ENCODE measurements at places on chromosomes 7 and 10.

DNA sequence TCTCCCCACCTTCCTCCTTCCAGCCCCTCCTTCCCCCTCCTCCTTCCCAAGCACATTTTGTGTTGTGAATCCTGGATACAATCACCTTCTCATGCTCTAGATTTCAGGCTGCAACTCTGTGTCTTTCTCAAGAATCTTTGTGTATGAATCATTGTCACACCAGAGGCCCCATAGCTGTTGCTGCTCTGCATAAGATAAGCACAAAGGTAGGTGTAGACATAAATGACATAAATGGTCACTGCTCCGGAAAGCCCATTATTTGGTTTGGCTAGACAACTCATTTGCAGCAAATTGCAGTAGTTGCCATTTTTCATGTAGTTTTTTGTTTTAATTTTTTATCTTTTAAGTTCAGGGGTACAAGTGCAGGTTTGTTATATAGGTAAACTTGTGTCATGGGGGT lies 216.3 kb upstream of the NRP1 start:
- no peak for DNase-seq

DNA sequence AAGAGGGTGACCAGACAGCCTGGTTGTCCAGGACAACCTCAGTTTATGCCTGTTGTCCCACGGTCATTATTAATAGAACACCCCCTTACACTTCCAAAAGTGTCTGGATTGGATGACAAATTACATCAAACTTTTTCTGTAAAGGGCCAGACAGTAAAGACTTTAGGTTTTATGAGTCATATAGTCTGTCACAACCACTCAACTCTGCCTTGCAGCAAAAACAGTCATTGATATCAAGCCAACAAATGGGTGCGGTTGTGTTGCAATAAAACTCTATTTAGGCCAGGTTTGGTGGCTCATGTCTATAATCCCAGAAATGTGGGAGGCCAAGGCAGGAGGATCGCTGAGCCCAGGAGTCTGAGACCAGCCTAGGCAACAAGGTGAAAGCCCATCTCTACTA lies 66.7 kb upstream of the ATP6V0A4 start:
- peak; percentile 35 for DNase-seq

DNA sequence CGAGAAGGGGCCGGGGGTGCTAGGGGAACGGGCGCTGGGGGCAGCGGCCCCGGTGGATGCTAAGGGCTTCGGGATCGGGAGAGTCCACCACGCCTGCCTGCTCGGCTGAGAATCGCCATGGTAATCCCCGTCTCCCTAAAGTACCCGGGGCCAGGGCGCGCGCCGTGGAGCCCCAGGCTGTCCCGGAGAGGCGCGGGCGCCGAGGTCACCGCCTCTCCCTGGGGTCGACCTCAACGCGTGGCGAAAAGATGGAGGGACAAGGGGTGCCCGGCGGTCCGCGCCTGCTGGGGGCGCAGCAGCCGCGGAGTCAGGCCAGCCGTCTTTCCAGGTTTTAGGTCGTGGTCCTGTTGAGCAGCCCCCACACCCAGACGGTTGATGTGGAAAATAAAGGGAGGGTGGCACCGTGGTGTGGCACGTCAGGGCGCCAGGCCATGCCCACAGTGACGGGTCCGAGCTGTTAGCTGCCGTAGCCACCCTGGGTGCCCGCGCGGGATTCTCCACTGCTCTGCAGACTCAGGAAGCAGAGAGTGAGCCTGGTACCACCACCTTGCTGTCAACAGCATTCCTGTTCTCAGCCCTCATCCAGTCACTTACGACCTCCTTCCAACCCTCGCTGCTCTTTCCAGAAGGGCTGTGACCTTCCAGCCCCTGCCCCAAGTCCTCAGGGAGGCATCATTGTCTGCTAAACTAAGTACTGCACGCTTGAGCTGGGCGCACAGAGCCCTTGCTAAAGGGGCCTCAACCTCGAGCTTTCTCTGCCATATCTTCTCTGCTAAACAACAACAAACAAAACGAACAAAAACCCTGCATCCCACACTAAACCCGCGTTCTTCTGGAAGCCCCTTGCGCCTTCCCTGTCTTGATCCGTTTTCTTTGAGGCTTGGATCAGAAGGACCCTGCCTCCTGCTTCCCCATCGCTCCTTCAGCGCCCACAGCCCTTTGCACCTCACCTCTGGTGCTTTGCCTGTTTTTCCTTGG lies 666 bp downstream of the SMKR1 start:
- peak; percentile 57 for DNase-seq

DNA sequence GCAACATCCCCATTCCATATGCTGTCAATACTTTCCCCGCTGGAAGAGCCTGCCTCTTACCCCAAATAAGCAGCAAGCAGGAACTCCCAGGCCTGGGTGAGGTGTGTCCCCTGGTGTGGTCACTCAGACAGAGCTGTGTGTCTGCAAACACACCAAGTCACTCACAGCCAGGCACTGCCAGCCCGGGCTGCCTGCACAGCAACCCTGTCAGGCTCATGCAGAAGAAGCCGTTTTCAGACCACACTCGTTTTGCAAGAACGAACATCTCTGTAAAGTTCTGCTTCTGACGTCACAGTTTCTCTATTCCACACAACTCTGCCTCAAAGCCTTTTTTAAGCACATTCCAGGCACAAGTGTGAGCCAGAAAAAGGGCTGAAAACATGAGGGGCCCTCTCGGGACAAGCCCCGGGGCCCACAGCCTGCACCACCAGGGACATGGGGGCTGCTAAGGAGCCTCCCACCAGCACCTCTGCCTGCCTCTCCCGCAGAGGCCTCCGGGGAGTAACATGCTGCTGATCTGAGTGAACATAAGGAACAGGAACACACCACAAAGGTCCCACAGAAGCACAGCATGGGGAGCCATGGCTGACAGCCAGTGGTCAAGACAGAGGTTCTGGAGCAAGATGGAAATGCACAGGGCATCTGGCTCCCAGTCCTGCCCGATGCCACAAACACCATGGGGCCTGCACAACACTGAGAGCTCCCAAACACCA lies 11.4 kb downstream of the PTPRN2 start:
- no peak for DNase-seq

GRCh38 chr7:45268013-45268412 lies 110.4 kb downstream of the RAMP3 start:
- no peak for DNase-seq

GRCh38 chr7:45363669-45364068 lies 206.1 kb downstream of the RAMP3 start:
- DNase-seq, result no peak

DNA sequence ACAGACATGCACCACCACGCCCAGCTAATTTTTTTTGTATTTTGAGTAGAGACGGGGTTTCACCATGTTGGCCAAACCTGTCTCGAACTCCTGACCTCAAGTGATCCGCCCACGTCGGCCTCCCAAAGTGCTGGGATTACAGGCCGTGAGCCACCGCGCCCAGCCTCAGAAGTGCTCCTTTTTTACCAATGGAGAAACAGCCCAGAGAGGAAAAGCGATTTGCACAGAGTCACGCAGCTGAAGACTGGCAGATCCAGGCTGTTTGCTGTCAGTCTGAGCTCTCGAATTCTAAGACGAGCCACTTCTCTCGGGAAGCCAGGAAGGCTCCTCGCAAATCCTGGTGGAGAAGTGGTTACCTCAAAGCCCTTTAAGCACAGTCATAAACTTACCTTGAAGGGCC lies 57.4 kb upstream of the SDK1 start:
- DNase-seq, result no peak

- no peak for DNase-seq
These were observed 102.0 kb upstream of the DKK1 start for GRCh38 chr10:52212062-52212461.

GRCh38 chr10:62379394-62379793 lies 5.2 kb downstream of the ZNF365 start:
- DNase-seq, result no peak

GRCh38 chr10:119737823-119738222 lies 12.0 kb downstream of the INPP5F start:
- peak; percentile 81 for DNase-seq

DNA sequence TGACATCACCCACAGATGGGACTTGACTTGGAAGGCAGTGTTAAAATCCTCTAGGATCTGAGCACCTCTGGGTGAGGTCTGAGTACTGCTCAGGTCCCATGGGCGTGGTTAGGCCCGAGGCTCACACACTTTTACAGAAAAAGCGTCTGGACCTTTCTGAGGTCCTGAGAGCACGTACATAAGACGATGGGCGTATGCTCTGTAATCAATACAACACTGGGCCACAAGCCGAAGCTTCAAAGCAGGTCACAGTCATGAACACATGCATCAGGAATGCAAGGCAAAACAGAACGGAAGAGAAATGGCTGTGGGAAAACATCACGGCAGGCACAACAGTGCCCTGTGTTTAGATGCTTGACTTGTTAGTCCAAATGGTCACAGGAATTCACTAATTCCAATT lies 112.2 kb downstream of the LARP4B start:
- DNase-seq, result no peak

DNA sequence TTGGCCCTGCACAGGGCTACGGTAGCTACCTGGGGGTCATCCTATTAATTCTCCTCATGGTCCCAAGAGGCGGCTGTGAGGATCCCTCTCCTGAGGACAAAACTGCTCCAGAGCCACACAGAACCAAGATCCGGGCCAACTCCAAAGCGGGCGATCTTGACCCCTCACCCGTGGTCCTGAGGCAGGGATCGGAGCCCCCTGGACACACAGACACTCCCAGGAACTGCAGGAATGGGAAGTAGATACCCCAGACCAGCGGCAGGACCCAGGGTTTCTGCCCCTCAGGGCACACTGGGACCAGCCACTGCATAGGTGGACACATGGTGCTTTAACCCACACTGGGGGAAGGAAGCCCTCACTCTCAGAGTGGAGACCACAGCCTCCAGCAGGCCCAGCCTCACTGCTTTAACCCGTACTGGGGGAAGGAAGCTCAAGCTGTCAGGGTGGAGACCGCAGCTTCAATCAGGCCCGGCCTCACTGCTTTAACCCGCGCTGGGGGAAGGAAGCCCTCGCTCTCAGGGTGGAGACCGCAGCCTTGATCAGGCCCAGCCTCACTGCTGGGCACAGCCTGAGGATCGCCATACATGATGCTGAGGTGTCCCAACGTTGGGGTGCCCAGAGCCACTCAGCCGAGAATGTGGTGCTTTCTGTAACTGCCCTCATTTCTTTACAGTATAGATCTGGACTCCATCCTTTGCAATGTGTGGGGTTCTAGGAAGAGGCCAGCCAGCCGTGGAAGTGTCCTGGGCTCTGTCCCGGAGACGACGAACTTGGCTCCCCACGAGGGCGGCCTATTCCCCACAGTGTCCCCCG lies 60.1 kb downstream of the DIP2C start:
- no peak for DNase-seq

GRCh38 chr10:72106154-72106849 lies 18.0 kb upstream of the SPOCK2 start:
- DNase-seq, result no peak
